ENCODE measurements at places on chromosomes 3 and 15.
A peak's percentile ranks its signal among the peaks of the same experiment; 100 is the strongest.

- DNase-seq: no peak
Observed at GRCh38 chr3:95399585-95399984, 1336.7 kb downstream of the NSUN3 start.

DNA sequence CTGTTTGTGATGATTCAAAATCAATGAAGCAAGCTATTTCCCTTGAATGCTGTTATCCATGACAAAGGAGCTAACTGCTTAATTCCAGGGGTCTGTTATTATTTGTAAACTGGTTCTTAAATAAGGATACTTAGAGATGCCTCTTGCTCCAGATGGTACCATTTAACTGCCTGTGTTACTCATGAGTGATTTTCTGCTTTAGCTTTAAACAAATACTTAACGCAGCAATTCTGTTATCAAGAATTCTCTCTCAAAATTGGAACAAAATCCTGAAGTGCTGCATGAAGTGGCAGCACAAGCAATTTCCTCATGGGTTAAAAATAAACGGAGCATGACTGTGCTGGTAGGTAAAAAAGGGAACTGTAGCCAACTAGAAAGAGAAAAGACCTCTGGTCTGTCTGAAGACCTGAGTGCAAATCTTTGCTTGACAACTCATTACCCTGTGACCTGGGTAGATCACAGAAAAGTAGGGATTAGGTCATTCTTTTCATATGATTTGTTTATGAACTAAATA, 62.5 kb upstream of the GBE1 start:
- no peak for DNase-seq

DNA sequence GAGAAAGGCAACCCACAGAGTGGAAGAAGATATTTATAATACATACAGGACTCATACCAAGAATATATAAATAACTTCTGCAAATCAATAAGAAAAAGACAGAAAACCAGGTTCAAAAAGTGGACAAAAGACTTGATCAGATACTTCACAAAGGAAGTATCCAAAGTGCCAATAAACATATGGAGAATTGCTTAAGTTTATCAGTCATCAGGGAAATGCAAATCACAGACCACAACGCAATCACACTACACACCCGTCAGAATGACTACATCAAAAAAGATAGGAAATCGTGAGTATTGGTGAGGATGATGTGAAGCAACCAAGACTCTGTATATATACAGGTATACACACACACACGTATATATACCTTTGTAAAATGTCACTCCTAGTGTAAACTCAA, 180.6 kb downstream of the FAM43A start:
- no peak for DNase-seq

DNA sequence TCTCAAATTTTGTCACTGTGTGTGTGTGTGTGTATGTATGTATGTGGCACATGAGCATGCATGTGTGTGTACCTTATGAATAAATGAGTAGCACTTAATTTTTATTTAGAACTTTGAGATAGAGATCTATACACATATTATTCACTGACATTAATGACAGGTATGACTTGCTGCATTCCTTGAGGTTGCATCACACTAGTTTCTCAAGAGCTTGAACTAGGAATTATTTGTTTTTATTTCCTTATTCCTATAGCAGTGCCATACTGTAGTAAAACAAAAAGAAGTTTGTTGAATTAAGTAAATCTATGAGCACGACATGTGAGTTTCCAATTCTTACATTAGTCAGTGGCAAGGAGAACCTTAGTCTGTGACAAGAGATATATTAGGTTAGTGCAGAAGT, 943.9 kb downstream of the ROBO1 start:
- DNase-seq: no peak

DNA sequence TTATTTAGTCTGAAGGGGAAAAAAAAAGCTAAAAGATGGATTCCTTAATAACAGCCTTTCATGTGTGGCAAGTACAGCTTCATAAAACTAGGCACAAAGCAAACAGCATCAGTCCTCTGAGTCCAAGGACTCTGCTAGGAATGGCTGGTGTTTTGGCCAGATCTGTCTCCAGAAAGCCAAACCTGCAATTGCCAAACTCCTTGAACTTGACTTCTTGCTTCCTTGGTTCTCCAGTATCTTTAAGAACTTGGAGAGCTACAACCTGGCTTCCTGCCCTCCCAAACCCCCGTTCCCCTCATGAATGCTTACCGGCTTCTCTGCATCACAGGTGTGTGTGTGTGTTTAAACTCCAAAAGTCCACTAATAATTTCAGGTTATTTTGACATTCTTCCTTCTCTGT, 1.6 kb upstream of the PLOD2 start:
- no peak for DNase-seq

GRCh38 chr3:39114456-39114855, 7.0 kb downstream of the TTC21A start:
- no peak for DNase-seq

DNA sequence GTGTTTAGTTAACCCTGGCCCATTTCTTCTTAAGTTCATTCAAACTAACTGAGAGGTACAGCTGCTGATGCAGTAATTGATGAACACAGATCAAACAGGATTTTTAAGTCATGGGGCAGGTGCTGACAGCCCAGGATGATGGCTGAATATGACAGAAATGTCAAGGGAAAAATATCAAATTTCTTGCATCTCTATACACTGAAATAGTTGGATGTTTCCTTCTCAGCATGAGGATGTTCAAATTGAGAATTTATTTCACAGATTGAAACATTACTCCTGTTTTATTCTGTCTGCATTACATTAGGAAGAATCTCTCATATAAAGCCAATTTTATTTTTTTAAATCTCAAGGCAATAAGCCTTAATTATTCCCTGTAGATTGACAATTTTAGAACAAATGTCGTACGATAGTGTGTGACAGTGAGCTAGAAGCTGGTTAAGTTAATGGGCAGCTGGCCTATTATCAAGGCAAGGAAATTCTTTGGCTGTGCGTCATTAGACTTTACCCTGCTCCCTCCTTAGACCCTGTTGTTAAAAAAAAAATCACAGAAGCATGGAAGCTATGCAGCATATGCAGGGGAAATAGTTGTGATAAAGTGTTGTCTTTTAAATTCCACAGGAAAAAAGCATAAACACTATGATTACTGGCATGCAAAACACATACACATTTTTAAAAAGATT, 183.8 kb upstream of the KCNMB2 start:
- peak; percentile 85 for DNase-seq

- no peak for DNase-seq
Observed at GRCh38 chr15:82828075-82828474, 18.6 kb downstream of the WHAMM start.

- peak; percentile 59 for DNase-seq
Observed at GRCh38 chr3:55405436-55405835, 81.7 kb downstream of the WNT5A start.

DNA sequence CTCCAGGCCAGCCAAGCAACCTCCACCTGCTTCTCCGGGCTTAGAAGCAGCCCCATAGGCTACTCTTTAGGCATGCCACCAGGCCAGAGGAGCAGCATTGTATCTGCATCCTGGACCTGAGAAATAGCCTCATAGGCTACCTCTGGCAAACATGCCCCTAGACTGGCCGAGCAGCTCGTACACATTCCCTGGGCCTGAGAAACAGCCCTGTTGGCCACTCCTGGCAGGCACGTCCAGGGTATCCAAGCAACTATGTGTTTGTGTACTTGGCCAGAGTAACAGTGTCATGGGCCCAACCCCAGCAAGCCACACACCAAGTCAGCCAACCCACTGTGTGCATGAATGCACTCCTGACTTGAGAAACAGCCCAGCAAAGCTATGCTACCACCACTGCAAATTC, 498.7 kb upstream of the CDIN1 start:
- DNase-seq: no peak

DNA sequence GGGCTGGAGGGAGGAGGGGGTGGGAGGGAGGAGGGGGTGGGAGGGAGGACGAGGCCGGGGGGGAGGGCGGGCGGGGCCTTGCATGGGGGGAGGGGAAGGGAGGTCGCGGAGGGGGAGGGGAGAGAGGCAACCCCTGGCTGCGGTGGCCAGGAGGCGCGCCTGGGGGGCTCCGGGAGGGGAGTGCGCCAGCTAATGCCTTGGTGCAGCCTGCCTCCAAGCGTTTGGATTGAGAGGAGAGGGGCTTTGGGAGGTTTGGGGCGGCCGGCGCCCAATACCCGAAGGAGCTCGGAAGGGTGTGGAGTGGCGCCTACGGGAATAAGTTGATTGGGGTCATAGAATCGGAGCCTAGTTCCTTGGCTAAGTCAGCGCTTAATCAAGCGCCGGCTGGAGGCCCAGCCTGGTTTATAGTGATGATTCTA, 557 bp downstream of the TFG start:
- peak; percentile 32 for DNase-seq

GRCh38 chr3:123102826-123103225, 36.0 kb downstream of the PDIA5 start:
- DNase-seq: no peak

Measured in RPMI7951 (cell line).